RPMI7951 (cell line): ENCODE measurements at places on chromosomes 6 and 20.

DNA sequence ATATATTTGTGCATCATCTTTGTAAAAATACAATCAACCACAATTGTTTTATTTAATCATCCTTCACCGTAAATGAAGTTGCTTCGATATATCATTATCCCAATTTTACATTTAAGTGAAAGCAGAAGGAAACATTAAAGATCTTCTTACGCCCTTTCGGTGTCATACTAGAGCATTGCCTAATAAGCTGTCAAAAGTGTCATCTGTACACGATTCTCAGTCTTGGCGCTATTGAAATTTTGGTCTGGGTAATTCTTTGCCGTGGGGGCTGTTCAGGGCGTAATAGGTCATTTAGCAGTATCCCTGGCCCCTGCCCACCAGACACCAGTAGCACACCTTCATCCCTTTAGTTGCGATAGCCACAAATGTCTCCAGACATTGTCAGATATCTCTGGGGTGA, 40.4 kb upstream of the TMEM170B start:
- DNase-seq: no peak

DNA sequence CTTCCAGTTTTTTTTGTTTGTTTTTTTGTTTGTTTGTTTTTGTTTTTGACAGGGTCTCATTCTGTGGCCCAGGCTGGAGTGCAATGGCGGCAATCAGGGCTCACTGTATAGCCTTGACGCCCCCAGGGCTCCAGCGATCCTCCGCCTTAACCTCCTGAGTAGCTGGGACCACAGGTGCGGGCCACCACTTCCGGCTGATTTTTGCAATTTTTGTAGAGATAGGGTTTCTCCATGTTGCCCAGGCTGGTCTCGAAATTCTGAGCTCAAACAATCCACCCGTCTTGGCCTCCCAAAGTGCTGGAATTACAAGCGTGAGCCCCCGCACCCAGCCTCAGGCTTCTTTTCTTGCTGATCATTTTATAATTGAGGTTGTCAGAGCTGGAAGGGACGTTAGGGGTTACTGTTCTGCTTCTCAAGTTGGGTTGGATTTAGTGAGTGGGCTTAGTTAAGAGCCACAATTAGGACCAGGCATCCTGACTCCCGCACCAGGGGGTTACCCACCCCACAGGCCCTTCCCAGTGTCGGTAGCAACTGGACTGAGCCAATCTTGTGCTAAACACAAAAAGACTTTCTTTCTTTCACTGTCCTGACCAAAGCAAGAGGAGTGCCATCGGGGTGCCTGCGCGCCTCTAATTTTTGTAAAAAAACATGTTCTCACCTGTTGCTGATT, 13.1 kb upstream of the ZSCAN9 start:
- peak; percentile 7 for DNase-seq

DNA sequence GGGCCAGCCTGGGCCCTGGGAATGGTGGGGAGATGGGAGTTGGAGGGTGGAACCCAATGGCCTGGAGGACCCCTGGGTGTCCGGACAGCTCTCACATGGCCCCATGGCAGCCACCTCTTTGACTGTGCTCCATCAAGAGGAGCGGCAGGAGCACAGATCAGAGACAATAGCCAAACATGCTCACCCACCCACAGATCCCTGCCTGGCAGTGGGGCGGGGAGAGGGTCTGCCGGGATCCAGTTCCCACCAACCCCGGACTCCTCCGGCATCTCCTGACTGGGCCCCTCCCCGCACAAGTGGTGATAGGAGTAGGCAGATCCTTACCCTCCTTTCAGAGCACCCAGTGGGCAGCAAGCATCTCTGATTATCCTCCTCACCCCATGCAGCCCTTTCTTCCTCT, 31.9 kb upstream of the MRPS18A start:
- no peak for DNase-seq

- peak; percentile 57 for DNase-seq
These were observed 5.5 kb upstream of the CDSN start for GRCh38 chr6:31125586-31126363.

GRCh38 chr20:10381477-10381876, 52.5 kb downstream of the MKKS start:
- peak; percentile 54 for DNase-seq

DNA sequence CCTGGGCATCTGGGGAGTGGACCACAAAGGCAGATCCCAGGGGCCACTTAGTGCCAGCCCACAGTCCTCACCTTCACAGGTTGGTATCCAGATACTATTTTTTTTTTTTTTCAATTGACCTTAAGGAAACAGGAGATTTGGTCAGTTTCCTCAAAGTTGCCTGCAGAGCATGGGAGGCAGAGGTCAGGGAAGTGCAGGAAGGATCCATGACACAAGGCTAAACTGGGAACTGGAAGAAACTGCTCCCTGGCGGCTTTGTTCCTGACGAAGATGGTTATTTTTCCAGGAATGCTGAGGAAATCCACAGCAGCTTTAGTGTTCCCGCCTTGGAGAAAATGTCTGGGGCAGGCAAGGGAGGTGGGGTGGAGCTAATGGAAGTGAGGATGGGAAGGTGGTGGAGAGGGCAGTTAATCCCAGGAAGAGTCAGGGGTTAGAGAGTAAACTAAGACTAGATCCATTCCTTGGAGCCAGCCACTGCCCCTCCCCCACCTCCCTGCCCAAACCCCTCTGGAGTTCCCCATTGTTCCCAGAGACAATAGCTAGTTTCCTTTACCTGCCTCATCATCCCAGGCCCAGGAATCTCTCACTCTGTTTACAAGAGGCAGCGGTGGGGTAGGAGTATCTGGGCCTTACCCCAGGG, 14.3 kb upstream of the MYMX start:
- no peak for DNase-seq

GRCh38 chr6:130583268-130583667, 217.5 kb downstream of the TMEM200A start:
- no peak for DNase-seq

DNA sequence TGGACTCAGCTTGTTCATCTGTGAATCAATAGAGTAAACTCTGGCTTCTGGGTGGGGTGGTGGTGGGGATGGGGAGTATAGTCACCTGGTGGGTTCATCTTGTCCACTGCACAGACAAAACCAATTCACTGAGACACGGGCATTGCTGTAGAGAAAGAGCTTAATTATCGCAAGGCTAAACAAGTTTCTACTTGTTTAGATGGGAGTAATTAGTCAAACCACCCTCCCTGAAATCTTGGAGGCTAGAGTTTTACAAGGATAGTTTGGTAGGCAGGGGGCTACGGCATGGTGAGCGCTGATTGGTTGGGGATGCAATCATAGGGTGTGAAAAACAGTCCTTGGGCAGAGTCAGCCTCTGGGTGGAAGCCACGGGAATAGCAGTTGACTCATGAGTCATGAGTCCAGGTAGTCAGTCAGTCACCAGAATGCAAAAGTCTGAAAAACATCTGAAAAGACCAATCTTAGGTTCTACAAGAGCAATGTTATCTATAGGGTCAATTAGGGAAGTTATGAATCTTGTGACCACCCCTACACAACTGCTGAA, 77.8 kb downstream of the STMND1 start:
- peak; percentile 38 for DNase-seq

DNA sequence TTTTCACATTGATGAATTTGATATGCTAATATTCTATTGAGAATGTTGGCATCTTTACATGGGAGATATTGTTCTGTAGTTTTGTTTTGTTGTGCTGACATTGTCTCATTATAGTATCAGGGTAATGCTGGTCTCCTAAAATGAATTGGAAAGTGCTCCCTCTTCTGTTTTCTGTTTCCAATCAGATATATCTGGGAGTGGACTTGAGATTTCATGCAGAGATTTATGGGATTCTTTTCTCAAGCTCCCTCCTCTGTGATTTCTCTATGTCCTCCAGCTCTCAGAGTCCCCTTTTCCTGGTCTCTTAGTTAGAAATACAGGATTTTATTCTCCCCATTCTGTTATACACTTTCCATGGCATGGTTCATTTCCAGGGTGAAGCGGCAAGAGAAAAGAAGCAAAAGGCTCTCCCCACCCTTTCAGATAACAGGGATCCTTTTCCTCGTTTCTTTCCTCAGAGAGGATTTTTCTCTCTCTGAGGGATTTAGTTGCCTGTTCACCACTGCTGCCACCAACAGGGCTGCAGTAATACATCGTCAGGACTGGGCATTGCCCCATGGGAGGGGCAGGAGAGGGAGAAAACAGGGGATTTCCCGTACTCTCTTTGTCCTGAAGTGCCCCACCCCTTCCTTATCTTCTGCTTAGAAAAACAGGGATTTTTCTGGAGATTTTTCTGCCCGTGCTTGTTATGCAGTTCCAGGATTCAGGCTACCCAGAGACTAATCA, 59.3 kb upstream of the STMND1 start:
- peak; percentile 89 for DNase-seq

GRCh38 chr6:31821301-31822035, 6.1 kb upstream of the HSPA1B start:
- peak; percentile 72 for DNase-seq

DNA sequence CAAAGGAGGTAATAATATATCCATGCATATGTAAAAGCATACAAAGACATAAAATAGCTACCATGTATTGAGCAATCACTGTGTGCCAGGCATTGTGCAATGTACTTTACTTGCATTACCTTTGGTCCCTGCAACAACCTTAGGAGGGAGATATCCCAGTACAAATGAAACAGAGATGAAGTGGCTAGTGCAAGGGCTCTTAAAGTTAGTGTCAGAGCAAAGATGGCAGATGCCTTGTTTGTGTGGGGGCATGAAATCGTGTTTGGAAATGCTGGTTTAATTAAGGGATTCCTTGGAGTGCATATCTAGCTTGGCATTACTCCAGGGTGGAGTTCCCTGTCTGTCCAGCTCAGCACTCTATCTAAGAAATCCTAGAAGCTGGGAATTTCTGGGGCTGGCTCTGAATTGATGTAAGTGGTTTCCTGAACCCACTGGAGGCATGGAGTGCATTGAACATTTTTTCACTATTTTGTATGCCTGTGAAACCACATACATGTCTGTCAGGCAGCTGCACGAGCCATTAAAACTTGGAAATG, 9.8 kb downstream of the PAQR8 start:
- peak; percentile 61 for DNase-seq

DNA sequence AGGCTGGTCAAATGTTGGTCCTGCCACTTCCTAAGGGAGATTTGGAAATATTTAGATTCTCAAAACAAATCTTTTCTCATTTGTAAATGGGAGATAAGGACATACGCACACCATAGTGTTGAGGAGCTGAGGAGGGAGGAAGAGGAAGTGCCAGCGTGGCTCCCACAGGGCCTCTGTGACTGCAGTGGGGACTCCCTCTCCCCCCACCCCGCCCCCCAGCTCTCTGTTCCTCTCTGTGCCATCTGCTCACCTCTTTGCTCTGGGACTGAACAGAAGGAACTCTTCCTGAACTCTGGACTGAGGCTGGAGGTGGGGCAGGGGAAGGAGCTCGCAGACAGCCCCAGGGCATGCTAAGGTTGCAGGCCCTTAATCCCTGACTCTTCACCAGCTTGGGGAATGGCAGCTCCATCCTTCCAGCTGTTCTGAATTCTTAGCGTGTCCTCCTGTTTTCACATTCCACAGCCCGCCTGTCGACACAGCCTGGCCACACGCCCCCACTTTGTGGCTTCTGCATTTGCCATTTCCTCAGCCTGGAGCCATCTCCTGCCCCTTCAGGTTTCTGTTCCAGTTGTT, 11.4 kb downstream of the DDX27 start:
- peak; percentile 99 for DNase-seq

GRCh38 chr6:52162940-52163908, 23.0 kb upstream of the IL17A start:
- DNase-seq: peak; percentile 58
